ENCODE measurements at places on chromosomes 7 and 10. TPM values are rescaled to one million over a fixed set of nuclear protein-coding genes. Genes with fewer than 3 reads are reported as not detected.

Gene HYAL4
- not detected for total RNA-seq

Gene ZNF12
- 14.1 TPM for total RNA-seq

Gene EIF3B
- 207 TPM for total RNA-seq

Gene RBP3
- total RNA-seq, result under 0.01 TPM

Gene PNLIPRP2
- total RNA-seq, result not detected

Gene IGFBP1
- 0.14 TPM for total RNA-seq

All from smooth muscle cell of bladder (primary cell).